ELF-1 (cell line): ENCODE measurements at places on chromosomes 5 and 9.

GRCh38 chr9:86859056-86859455 is 88.2 kb downstream of the GAS1 start:
- no peak for DNase-seq

- DNase-seq: no peak
Measured at GRCh38 chr5:116529615-116530014, 45.0 kb downstream of the SEMA6A start.

DNA sequence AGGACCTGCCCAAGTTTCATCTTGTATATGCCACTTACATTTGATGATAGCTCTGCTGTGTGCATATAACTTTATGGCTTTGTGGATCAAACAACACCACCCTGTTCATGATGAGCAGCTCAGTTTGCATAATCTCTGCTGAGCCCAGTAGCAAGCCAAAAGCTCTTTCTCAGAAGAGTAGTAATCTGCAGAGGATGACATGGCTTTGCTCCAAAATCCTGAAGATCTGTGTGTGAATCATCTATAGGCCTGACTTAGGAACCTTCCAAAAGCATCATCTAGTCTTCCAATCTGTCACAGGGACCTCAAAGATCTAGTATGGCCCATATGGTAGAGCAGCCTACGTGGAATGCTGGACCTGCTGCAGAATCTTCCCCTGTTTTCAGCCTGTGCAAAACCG is 394.6 kb downstream of the PSAT1 start:
- DNase-seq: no peak

GRCh38 chr5:159452480-159453167 is 122.3 kb upstream of the IL12B start:
- DNase-seq: no peak
